ENCODE measurements at places on chromosomes 5 and 9. TPM values are rescaled to one million over a fixed set of nuclear protein-coding genes. Genes with fewer than 3 reads are reported as not detected.

Gene CREB3
- 34.3 TPM for total RNA-seq

Gene LCN12
- total RNA-seq: 6.8 TPM

Gene ZNF618
- 3.7 TPM for total RNA-seq

Gene MYO10
- total RNA-seq: 61.3 TPM

Gene CDH9
- not detected for total RNA-seq

Gene NAIP
- total RNA-seq: 18.9 TPM

Gene C9orf50
- not detected for total RNA-seq

Gene ZNF300
- 1.7 TPM for total RNA-seq

Gene TXNDC8
- not detected for total RNA-seq

Gene SLC6A3
- not detected for total RNA-seq

Gene IFNA13
- not detected for total RNA-seq

Gene DRD1
- 0.09 TPM for total RNA-seq

Gene PSD2
- not detected for total RNA-seq

Gene MELK
- 13.8 TPM for total RNA-seq

Gene CDKN2A
- 3.6 TPM for total RNA-seq

Gene FOXD4L5
- total RNA-seq: 0.14 TPM

Gene OR1J2
- not detected for total RNA-seq

Gene SLC34A3
- not detected for total RNA-seq

Gene PRR16
- total RNA-seq: 0.69 TPM

Gene ORM2
- total RNA-seq: 1.0 TPM

Gene CDC26
- total RNA-seq: 45.8 TPM

Gene INIP
- total RNA-seq: 25.6 TPM

Gene SELENOP
- total RNA-seq: 2,199 TPM

Gene SLC45A2
- 1.0 TPM for total RNA-seq

Gene TMEM250
- 54.1 TPM for total RNA-seq

Measured in mucosa of descending colon (tissue), 3 donors.